Anterior cingulate cortex (tissue), 58 donors: ENCODE measurements at places on chromosomes 7 and 10.

DNA sequence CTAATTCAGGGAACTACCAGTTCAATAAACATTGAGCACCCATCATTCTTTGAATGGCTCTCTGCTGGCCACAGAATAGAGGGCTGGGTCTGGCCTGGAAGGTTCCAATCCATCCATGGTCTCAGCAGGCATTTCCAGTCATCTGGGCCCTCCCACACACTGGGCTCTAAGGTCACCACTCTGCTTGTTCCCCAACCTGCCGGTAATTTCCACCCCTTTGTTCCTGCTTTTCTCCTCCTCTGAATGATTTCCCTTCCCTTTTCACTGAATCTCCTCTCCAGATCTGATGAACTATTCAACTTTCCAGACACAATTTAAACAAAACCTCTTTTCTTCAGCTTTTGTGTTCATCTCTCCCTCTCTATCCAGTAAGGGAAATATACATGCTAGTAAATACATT, 2.6 kb downstream of the BZW2 start:
- DNase-seq: no peak

- no peak for DNase-seq
Measured at GRCh38 chr7:98463837-98464557, 63.1 kb upstream of the BAIAP2L1 start.

DNA sequence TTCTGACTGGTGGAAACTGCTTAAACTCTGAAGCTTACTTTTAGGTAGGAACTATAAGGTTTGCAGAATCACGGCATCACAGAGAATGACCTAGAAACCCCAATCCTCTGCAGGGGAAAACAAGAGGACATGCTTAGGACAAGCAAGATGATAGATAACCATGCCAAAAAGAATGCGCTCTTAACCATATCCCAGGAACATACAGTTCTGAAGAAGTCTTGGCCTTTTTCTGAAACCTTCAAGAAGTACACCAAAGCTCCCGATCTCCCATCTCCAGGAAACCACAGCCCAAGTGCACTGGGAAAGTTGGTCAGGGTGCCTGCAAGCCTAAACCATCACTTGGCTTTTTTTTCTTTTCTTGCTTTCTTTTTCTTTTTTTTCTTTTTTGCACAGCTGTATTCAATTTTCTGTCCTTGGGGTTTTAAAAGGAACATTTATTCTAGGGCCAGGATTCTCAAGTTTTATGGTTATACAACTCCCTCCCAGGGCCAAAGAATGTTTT, 12.2 kb upstream of the SVIL start:
- DNase-seq: no peak

GRCh38 chr10:5288359-5288758, 76.4 kb upstream of the UCN3 start:
- DNase-seq: no peak

DNA sequence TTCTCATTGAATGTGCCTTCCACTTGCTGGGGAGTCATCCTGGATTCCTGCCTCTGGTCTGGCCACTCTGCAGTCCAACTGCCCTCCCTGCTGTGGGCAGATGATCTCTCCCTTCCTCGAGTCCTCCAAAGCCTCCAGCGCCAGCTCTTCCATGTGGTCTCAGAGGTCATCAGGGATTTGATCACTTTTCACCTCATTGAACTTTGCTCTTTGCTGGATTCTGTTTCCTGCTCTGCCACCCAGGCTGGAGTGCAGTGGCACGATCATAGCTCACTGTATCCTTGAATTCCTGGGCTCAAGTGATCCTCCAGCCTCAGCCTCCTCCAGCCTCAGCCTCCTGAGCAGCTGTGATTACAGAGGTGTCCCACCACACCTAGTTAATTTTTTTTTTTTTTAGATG, 22.1 kb upstream of the TBXAS1 start:
- no peak for DNase-seq

DNA sequence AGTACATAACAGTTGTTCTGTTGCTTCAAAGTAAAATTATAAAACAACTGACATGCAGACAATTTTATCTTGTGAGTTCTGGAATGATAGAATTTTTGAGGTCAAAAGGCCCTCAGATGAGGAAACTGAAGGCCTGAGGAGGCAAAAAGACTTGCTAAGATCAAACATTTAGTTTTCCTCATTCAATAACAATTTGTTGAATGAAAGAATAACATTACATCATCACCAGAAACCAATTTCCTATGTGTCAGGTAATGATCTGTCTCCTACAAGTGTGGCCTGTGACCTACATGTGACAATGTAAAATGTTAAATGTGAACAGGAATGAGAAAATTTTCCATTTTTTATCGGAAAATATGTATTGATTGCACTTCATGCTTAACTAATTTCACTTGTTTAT, 16.6 kb upstream of the ASB4 start:
- no peak for DNase-seq

- DNase-seq: peak; percentile 6
Measured at GRCh38 chr10:69757553-69758309, 44.0 kb upstream of the COL13A1 start.

- DNase-seq: peak; percentile 54
Measured at GRCh38 chr10:14349081-14349480, 18.4 kb upstream of the FRMD4A start.

DNA sequence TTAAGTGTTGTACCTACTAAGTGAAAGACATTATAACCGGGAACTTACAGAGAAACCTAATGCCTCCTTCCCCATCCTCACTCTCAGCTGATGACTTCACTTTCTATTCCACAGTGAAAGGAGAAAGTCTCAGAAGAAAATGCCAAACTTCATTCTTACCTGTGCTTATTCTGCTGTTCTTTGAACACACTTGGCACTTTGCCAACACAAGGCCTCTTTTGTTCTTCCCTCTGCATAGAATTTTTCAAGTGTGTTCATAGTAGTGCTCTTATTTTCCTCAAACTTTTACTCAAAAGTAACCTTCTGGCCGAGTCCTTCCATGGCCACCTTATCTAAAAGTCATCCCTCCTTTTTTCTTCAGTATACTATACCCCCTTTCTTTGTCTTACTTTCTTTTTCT, 59.4 kb upstream of the ETV1 start:
- no peak for DNase-seq

DNA sequence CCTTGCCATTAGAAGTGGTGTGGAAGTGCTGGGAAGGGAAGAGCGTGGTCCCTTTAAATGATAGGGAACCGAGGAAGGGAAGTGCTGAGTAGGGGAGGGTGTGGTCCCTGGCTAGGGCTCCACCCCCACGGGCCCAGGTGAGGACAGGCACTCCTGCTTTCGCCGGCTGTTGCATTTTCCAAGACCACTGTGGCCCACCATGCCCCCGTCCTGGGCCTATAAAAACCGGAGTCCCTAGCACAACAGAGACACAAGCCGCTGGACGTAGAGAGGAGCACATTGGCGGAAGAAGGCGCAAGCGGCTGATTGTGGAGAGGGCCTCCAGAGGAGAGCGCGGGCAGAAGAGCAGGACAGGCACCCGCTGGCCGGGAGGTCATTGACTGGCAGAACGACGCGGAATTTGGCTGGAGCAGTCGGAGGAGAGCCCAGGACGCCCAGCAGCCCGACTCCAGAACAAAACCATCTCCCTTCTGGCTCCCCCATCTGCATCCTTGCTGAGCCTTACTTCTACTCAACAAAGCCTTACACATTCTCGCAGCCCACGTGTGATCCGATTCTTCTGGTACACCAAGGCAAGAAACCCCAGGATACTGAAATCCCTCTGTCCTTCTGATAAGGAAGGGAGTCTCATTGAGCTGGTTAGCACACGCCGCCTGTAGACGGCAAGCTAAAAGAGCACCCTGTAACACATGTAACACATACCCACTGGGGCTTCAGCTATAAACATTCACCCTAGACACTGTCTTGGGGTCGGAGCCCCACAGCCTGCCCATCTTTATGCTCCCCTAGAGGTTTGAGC, 146.2 kb upstream of the LYZL1 start:
- DNase-seq: no peak

GRCh38 chr10:13708256-13708990, 121.7 kb downstream of the PRPF18 start:
- DNase-seq: no peak

DNA sequence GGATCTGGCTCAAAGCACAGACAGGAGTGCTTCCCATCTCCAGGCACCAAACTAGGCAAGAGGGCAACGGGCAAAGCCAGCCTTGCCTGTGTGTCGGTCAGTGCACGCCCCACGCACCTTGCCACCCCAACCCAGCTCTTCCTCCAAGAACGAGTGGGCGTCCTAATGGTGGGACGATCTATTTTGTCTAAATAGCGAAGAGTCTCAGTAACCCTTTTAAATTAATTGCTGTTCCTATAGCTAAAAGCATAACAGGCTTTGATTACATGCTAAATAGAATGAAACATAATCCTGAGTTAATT, 12.2 kb downstream of the EN2 start:
- no peak for DNase-seq

- no peak for DNase-seq
Measured at GRCh38 chr7:100492738-100493475, 9.2 kb downstream of the NYAP1 start.

DNA sequence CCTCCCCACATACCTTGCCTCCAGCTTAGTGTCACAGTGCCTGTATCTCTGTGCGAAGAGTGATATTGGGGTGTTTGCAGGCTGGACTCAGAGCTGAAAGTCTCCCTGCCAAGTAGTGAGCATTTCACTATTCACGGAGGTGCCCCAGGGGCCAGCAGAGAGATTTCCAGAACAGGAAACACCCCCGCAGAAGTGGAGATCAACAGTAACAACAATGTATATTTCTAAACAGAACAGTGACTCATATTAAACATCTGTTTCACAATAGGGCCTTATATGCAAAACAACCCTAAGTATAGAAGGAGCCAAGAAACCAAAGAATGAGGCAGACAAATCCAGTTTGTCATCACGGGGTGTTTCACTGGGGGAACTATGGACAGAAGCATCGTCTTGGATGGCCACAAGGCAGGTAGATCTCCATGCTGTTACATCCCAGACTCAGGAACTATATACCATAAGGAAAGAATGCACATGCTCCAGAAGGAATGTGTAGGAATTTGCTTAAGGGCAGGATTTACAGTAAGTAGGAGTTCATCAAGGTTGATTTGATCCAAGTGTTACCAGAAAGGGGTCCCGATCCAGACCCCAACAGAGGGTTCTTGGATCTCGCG, 29.3 kb upstream of the CCL24 start:
- no peak for DNase-seq

- DNase-seq: no peak
Measured at GRCh38 chr10:83555264-83555663, 584.0 kb upstream of the GHITM start.

- DNase-seq: no peak
Measured at GRCh38 chr10:128026615-128027300, 99.5 kb downstream of the MKI67 start.

DNA sequence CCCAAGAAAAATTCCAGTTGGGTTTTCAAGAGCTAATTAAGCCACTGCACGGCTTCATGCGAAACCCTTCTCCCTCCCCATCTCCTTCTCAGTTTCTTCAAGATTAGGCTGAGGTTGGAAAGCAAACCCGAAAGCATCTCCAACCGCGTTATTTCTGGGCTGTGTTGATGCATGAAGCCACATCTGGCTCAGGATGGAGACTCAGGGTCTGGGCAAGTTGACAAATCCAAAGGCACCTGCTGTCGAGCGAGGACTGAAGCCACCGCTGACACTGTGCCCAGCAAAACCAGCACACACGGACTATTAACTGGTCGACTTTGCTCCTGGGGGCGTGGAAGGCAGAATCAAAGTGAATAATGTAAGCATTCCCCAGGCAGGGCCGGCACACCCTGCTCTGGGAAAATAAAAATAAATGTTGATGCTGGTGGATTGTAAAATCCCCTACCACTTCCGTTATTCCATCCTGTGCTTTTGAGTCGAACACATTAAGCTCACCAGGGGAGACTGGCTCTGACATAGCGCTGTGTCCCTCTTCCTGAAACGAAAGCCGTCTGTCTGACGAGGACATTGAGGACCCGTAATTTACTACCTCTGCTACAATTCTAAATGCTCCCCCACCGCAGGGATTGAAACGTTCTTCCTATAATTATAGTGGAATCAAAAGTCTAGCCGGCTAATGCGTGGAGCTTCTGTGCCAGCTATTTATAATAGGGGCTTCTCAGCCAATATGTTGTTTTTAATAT, 269.8 kb downstream of the ADARB2 start:
- no peak for DNase-seq

DNA sequence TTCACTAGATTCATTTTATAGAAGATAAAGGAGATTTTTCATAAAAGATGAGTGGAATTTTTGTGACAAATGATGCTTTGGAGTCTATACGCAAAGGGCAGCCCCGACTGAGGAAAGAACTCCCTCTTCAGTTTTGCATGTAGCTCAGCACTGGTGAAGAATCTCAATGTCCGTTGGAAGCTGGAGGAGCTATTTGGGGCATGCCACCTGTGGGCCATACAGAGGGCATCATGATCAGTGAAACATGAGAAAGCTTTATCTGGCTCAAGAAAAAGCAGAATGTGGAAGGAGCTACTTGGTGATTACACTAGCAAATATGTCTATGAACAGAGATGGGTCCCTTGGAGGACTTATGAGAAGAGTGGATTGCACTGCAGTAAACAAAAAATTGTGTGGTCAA, 1359.3 kb downstream of the REEP3 start:
- no peak for DNase-seq

DNA sequence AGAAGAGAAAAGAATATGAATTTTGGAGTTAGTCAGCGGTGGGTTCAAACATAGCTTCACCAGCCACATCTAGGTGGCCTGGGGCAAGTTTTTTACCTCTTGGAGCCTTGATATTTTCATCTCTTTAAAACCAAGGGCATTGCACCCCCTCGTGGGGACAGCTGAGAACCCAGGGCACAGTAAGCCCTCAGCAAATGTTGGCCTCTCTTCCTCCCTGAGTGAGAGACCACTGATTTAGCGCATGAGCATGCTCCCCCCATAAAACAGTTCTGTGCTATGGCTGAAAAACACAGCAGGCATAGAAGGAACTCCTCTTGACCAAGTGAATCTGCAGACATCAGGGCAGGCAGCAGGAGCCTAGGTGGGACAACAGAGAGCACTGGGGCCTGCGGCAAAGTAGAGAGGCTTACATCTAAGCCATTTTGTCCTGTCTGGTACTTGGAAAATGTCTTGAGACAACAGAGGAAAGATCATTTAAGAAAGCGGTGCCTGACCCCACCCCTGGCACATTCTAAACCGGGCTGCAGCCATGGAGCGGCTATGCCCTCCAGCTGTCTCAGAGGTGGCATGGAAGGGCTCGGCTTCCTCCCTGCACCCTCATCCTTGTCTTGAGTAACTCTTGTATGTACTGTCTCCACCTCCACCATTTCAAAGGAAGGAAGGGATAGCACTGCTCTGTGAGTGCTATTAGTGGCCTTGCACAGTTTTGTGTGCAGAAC, 94.7 kb downstream of the ARHGAP22 start:
- no peak for DNase-seq

DNA sequence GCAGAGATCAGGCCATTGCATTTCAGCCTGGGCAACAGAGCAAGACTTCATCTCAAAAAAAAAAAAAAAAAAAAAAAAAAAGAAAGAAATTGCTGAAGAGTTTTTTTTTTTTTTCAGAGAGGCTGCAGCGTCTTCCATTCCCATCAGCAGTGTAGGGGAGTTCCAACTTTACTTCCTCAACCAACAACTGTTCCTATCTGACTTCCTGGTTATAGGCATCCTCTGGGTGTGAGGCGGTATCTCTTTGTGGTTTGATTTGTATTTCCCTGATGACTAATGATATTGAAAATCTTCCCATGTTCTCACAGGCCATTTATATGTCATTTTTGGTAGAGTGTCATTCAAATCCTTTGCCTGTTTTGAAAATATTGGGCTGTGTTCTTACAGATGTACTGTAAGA, 40.2 kb downstream of the PRTFDC1 start:
- no peak for DNase-seq

- DNase-seq: no peak
Measured at GRCh38 chr10:86681047-86681446, 12.7 kb downstream of the LDB3 start.
